Fibroblast of the aortic adventitia (primary cell): ENCODE measurements at places on chromosomes 13 and 19. TPM values are rescaled to one million over a fixed set of nuclear protein-coding genes. Genes with fewer than 3 reads are reported as not detected.

SIRT6 gene
- 12.6 and 14.7 TPM in 2 replicates for total RNA-seq

DNA sequence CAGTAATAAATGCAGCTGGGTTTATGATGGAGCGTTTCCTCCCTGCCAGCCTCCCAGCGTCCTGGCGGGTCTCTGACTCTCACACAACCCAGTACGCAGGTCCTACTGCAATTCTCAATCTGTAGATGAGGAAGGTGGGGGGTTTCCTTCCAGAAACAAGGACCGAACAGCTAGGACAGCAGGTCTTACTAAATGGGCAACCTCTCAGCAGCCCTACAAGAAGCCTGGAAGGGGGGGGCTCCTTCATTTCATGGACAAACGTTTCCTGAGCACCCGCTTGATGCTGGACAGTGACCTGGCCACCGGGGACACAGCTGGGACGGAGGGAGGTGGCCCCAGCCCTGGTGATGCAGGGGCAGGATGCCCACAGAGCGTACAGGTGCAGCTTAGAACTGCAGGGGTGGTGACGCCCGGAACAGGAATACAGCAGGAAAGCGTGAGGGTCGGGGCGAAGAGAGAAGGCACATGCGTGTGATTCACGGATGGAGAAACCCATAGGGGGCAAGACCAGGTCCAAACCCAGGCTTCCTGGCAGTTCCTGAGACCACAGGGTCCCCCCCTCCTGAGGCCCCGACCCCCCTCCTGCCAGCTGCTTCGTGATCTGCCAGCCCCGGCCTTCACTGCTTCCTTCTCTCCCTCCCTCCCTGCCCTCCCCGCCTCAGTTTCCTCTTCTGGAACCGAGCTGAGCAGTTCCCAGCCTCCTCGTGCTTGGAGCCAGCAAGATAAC, 732 bp upstream of the C2CD4C start:
- DNase-seq, result no peak

GRCh38 chr13:80123945-80124344, 217.0 kb downstream of the SPRY2 start:
- DNase-seq, result no peak

DNA sequence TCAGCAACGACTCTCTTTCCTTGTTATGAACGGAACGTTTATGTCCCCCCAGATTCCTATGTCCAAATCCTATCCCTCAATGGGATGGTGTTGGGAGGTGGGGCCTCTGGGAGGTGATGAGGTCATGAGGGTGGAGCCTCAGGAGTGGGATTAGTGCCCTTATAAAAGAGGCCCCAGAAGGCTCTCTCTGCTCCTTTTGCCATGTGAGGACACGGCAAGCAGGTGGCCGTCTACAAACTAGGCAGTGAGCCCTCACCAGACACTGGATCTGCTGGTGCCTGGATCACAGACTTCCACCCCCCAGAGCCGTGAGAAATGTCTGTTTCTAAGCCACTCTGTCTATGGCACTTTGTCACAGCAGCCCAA, 53.2 kb downstream of the EPS15L1 start:
- no peak for DNase-seq

DNA sequence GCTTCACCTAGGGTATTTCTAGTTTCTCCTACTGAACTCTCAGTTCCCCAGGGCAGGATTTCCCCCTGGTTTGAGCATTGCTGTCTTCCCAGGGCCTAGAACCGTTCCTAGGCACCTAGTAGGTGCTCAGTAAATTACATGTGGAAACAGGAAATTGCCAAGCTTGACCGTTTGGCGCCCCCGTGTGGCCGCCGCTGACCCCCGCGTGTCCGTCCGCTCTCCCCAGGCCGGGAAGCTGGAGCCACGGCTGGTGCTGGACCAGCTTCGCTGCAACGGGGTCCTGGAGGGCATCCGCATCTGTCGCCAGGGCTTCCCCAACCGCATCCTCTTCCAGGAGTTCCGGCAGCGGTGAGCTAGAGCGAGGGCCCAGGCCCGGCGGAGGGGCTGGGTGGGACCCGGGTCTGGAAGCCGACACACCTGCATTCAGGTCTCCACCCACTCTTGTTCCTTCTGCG, 55.5 kb downstream of the MYH14 start:
- no peak for DNase-seq

CA11 gene
- total RNA-seq, result 2.3 and 14.5 TPM in 2 replicates
